ENCODE measurements at places on chromosomes 1 and 21.
A peak's percentile ranks its signal among the peaks of the same experiment; 100 is the strongest.

DNA sequence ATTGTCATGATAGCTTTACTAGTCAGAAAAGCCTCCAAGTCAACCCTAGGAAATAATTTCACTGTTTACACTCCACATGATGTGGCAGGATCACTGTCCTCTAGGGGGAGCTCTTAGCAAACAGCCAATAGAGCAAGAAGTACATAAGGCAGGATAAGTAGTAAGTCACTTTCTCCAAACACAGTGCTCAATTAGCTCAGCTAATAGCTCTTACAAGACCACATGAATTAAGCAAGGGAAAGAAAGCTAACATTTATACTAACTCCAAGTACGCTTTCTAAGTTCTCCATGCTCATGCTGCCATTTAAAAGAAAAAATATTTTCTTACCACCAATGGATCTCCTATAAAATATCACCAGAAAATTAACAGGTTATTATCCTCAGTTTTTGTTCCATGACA lies 66.9 kb upstream of the LRIF1 start:
- DNase-seq = no peak

GRCh38 chr1:66401244-66401643 lies 132.7 kb upstream of the SGIP1 start:
- no peak for DNase-seq

DNA sequence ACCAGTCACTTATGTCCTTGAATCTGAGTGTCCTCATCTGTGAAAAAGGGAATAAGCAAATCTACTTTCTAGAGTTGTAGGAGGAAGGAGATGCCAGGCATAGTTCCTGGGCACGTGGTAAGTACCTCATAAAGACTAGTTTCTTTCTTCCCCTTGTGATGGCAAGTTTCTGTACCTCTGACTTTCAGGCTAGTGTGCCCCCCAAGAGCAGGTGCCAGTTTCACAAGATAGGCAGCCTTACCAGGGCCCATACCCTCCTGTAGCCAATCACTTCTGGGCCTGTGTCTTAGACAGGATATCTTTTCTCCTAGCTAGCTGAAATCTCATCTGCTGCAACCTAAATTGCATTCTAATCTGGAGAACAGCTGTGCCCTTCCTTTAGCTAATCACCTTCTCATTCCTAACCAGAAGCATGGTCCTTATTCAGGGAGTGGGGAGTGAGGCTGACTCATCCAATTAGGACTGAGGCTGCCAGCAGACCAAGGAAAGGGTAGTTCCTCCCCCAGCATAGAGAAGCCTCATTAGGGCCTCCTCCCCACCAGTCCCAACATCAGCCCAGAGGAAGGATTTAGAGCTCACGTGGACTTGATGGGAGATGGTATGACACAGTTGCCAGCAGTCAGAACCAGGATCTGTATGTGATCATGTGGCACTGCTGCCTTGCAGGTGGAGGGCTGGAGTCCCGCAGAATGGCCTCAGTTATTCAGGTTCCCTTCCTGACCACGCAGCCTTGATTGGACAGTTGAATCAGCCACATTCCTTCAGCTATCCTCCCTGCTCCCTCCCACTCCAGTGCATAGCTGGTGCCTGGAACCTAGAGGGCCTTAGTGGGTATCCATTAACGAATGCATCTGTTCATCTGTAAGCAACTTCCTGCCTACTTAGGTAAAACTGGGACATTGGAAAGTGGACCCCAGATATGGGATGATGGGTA lies 7.9 kb downstream of the KLHDC8A start:
- DNase-seq = peak; percentile 33

- no peak for DNase-seq
These were observed 641.8 kb downstream of the MATN1 start for GRCh38 chr1:30081379-30082102.

DNA sequence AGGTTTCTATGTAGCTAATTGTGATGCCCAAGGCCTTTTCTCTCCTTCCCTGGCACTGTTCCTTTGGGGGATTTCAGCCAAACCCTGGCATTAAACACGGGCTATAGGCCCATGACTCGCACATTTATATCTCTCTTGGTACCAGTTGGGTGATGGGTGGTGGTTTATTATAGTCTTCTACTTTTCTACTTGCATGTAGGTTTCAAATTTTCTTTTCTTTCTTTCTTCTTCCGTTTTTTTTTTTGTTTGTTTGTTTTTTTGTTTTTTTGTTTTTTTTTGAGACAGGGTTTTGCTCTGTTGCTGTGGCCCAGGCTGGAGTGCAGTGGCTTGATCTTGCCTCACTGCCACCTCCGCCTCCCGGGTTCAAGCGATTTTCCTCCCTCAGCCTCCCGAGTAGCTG lies 1.1 kb downstream of the IL10RB start:
- no peak for DNase-seq

GRCh38 chr1:162055062-162055461 lies 14.4 kb upstream of the NOS1AP start:
- no peak for DNase-seq

- DNase-seq = no peak
These were observed 12.2 kb upstream of the ARHGEF10L start for GRCh38 chr1:17527036-17527914.

DNA sequence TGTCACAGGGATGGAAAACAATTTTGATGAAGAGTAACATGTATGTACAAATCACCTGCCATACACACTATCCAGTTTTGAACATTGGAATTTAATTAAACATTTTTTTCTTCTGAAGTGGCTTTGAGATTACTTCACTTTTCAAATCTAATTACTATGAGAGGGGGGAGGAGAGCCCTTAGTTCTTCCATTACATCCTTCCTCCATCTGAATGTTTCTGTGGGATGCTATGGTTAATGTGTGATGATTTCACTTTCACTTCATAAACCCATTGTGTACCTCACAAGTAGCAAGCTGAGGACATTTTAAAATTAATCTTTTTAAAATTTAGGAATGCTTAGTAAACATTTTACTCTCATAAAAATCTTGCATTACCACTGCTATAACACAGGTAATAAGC lies 156.9 kb downstream of the RUNX1 start:
- no peak for DNase-seq

GRCh38 chr1:102751111-102751510 lies 357.2 kb downstream of the COL11A1 start:
- no peak for DNase-seq

DNA sequence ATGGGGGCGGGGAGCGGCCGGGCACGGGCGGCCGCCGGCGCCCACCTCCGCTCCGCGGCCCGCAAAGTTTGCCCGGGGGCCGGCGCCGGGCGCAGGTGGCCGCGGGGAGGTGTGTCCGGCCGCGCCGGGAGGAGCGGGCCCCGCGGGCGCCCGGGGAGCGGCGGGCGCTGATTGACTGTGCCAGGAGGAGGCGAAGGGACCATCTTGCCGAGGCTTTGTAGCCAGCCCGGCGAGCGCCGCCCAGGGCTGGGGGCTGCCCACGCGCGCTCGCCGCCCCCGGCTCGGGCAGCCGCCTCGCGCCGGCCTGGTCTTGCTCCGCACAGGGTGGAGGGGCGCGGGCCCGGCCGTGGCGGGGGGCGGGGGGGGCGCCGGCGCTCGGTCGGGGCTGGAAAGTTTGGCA lies 432 bp downstream of the EPHB2 start:
- no peak for DNase-seq

All from upper lobe of right lung (tissue), 1 donor.